GM12864 (cell line): ENCODE measurements at places on chromosomes 1 and 21.

DNA sequence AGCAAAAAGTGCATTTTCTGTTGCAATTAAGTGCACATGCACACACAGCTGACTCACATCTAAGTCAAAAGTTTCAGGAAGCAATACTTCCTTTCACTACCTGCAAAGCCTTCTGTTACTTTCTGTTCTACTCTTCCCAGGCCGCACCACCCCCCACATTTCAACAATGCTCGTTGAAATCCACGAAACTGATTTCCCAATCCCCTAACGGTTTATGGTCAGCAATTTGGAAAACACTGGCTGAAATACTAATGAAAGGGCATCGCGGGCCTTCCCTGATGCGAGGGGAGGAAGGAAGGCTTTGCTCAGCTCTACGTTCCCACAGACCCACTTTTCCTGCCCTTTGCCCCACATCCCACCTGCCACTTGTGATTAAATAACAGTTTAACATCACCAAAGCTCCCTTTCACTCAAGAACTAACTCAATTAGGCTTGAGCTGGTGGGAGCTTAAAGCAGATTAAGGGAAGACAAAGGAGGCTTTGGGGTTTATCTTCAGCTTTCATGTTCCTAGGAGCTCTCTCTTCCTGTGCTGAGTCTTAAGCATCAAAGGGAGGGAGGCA is 243.2 kb upstream of the RAB4A start:
- no peak for DNase-seq

DNA sequence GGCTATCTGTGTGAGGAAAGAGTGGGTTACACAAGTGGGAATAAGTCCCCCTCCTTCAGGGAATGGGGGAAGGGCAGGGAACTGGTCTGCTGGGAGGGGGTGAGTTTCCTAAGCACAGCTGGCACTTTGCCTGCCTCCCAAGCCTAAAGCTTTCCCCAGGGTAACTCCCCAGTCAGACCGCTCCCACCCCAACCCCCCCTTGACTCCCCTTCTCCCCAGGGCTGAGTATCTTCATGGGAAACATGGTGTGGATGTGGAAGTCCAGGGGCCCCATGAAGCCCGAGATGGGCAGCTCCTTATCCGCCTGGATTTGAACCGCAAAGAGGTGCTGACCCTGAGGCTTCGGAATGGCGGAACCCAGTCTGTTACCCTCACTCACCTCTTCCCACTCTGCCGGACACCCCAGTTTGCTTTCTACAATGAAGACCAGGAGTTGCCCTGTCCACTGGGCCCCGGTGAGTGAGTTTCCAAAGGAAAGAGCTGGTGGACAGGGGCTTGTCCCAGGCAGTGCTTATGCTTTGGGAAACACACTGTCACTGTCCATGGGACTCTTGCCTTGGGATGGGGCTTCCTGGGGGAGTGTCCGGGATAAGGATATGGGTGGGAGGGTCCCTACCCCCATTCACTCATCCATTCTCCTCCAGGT is 14.9 kb downstream of the MOV10 start:
- no peak for DNase-seq

- DNase-seq: no peak
Measured at GRCh38 chr21:34967509-34968289, 81.4 kb downstream of the RUNX1 start.

- DNase-seq: no peak
Measured at GRCh38 chr21:38041493-38041892, 125.2 kb upstream of the KCNJ6 start.

GRCh38 chr21:27454234-27454633 is 487.3 kb upstream of the ADAMTS5 start:
- no peak for DNase-seq

GRCh38 chr1:65109487-65109886 is 38.5 kb upstream of the AK4 start:
- no peak for DNase-seq

GRCh38 chr1:175620376-175620775 is 123.0 kb downstream of the TNR start:
- no peak for DNase-seq

- DNase-seq: no peak
Measured at GRCh38 chr1:37035796-37036666, 1.7 kb upstream of the GRIK3 start.

- DNase-seq: no peak
Measured at GRCh38 chr1:50271968-50272578, 151.2 kb downstream of the DMRTA2 start.

GRCh38 chr1:197915862-197916499 is 1.2 kb upstream of the LHX9 start:
- no peak for DNase-seq

DNA sequence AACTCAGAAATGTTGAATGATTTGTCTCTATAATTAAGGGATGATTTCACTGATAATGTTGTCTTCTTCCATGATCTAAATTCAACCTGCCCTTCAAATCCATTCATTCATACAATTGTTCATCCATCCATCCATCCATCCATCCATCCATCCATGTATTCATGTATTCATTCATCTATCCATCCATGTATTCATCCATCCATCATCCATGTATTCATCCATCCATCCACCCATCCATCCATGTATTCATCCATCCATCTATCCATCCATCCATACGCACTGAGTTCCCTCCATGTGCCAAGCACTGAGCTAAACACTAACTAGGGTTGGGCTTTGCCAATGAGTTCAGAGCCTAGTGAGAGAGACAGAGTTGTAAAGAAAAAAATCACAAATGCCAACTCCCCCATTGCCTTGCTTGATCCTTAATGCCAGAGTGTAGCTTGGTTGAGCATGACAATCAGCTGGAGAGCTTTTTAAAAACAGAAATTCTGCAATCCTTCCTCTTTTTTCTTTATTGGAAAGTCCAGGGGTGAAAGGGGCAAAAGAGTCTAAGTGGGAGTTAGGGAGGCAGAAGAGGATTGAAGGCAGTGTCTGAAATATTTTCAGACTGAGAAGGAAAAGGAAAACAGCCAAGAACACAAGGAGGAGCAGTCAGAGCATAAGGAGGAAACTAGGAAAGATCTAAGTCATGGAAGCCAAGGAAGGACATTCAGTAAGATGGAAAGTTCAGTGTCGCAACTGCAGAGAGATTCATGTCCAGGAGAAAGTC is 92.4 kb upstream of the ERG start:
- DNase-seq: no peak

DNA sequence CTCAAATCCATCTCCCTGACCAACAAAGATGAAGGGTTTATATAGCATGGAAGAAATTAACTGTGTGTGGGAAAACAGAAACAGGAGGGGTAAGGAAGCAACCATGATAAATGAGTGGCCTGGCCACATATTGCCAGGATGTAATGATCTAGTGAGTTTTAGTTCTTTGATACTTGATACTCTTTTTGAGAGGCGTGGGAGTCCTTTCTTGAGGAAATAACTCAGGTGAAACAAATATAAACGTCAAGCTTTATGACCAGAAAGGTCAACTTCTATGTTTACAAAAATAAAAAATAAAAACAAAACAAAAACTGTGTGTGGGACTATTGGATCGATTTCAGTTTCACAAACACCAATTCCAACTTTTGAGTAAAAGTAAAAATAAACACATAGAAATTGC is 860.8 kb upstream of the B3GALT2 start:
- no peak for DNase-seq

- DNase-seq: no peak
Measured at GRCh38 chr1:58189453-58189852, 357.1 kb downstream of the OMA1 start.

GRCh38 chr21:42806509-42807140 is 72.7 kb downstream of the WDR4 start:
- DNase-seq: no peak
